ENCODE measurements at places on chromosomes 11 and 22. TPM values are rescaled to one million over a fixed set of nuclear protein-coding genes. Genes with fewer than 3 reads are reported as not detected.

- no peak overlapping the region for H3K27ac ChIP-seq
- no peaks in the 10 kb centered on the region for H3K36me3 ChIP-seq
- H3K27me3 ChIP-seq = no peaks in the 10 kb centered on the region
- no peak overlapping the region for H3K4me3 ChIP-seq
- DNase-seq = no peak
- H3K4me1 ChIP-seq = no peaks in the 10 kb centered on the region
Measured at GRCh38 chr22:22901578-22902218, 14.1 kb downstream of the IGLL5 start.

Gene PPP6R2
- total RNA-seq = 45.2 TPM

Gene NECTIN1
- total RNA-seq = 5.5 TPM

- H3K4me1 ChIP-seq = no peaks in the 10 kb centered on the region
- no peak for DNase-seq
- no peak overlapping the region for H3K4me3 ChIP-seq
- no peaks in the 10 kb centered on the region for H3K27me3 ChIP-seq
Measured at GRCh38 chr11:76369406-76369805, 11.5 kb downstream of the THAP12 start.

Gene FADS3
- 180 TPM for total RNA-seq

- H3K4me1 ChIP-seq = no peaks in the 10 kb centered on the region
- no peak overlapping the region for H3K4me3 ChIP-seq
- no peaks in the 10 kb centered on the region for H3K27me3 ChIP-seq
- H3K27ac ChIP-seq = no peak overlapping the region
- H3K36me3 ChIP-seq = no peaks in the 10 kb centered on the region
Measured at GRCh38 chr22:43443152-43443471, 31.3 kb downstream of the MPPED1 start.

- no peak overlapping the region for H3K27ac ChIP-seq
- DNase-seq = no peak
- no peak overlapping the region for H3K4me3 ChIP-seq
- no peaks in the 10 kb centered on the region for H3K4me1 ChIP-seq
Measured at GRCh38 chr11:118314988-118315411, 10.5 kb downstream of the CD3E start.

DNA sequence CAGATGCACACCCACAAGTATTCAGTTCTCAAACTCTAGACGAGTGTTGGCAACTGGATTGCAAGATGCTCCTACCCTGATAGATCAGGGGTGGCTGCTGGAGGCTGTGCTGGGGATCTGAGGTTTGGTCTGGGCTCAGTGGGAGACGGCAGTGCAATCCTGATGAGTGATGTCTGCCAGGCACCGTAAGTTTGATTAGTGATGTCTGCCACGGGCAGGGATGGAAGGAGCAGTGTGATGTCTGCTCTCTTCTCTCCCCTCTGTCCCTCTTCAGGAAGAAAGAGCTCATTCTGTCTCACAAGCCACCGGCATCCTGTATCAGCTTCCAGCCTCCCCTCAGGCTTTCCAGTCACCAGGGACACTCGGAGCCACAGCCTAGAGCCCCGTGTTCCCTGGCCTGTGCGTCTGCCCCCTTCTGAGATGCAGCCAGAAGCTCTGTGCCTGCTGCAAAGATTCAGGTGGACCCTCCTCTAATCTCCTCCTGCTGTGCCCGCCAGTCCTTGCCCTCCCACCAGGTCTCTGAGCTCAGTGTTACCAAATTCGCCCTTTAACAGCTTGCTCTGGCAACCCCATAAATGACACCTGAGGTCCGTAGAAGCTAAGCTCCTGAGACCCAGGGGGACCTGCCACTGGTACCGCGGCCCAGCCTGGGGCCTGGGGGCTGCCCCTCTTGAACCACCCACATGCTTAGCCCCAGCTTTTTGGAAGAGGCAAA, 19.9 kb downstream of the TP53I11 start:
- no peaks in the 10 kb centered on the region for H3K4me1 ChIP-seq
- DNase-seq = no peak
- H3K27ac ChIP-seq = no peak overlapping the region
- H3K36me3 ChIP-seq = no peaks in the 10 kb centered on the region
- no peaks in the 10 kb centered on the region for H3K27me3 ChIP-seq

GRCh38 chr11:6900327-6900999, 8.2 kb upstream of the OR2D2 start:
- no peak overlapping the region for H3K27ac ChIP-seq
- no peaks in the 10 kb centered on the region for H3K27me3 ChIP-seq
- no peak for DNase-seq

Gene PLEKHA7
- total RNA-seq = 17.1 TPM

DNA sequence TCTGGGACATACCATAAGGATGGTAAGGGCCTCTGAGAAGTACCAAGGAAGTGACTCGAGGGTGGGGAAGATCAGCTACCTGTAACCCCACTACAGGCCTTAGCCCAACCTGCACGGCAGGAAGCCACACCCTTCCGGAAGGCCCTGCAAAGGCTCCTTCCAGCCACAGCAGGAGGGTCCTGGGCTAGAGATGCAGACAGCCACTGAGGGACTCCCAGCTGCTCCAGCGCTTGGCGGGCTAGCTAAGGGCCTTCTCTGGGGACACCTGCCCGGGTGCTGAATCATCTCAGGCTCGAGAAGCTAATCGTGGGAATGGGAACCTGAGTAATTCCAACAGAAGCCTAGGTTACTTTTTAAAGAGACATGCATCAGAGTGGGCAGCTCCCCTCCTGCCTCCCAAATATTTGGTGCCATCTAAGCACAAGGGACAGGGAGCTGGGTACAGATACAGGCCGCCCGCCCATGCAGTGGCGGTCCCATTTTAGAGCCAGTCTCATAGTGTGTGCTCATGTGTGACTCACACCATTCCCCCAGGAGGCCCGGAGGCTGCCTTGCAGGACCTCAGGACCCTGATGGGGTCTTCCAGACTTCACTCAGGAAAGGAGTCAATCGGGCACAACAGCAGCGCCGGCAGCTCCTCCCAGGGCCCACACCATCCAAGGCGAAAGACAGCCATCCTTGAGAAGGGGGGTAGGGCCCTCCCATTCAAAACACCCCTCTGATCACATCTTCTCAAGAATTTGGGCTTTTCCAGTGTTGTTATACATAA, 8.0 kb downstream of the MYH9 start:
- H3K27me3 ChIP-seq = no peaks in the 10 kb centered on the region
- peak overlapping the region; percentile 8 for H3K27ac ChIP-seq
- DNase-seq = peak; percentile 88
- H3K4me3 ChIP-seq = no peak overlapping the region

Data from aorta (tissue), 5 donors.